ENCODE measurements at places on chromosomes 3 and 15. TPM values are rescaled to one million over a fixed set of nuclear protein-coding genes. Genes with fewer than 3 reads are reported as not detected.

DNA sequence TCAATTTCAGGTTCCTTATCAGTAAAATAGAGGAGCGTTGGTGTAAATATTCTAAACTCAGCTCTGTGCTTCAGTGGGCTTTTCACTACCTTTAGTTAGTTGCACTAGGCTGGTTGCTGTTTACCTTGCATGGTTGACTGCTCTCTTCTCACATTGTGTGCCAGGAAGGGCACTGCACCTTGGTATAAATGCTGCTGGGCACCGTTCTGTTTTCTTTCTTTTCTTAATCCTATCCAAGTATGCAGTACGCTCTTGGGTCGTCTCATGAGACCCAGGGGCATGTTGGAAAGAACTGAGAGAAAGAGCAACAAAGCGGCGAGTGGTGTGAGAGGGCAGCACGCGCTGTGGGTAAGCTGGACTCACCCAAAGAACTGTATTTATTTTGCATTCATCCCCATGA, 22.4 kb downstream of the KCNMB2 start:
- DNase-seq = no peak

GRCh38 chr3:115038817-115039216, 108.3 kb downstream of the ZBTB20 start:
- DNase-seq = no peak

DNA sequence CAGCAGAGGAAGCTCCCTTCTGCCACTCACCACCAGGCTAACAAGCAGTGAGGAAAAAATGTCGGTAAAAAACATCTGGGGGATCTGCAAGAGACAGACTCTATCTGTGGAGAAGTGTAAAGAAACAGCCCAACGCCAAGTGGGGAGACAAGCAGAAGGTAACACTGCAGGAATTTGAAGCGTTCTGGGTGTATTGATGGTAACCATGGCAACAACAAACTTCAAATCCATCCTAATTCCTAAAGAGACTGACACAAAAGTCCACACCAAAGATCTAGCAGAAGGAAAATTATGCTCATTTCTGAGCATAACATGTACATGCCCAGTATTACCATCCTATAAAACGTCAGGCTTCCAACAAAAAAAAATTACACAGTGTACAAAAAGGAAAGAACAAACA, 449.3 kb downstream of the GABRB3 start:
- DNase-seq = no peak

DNA sequence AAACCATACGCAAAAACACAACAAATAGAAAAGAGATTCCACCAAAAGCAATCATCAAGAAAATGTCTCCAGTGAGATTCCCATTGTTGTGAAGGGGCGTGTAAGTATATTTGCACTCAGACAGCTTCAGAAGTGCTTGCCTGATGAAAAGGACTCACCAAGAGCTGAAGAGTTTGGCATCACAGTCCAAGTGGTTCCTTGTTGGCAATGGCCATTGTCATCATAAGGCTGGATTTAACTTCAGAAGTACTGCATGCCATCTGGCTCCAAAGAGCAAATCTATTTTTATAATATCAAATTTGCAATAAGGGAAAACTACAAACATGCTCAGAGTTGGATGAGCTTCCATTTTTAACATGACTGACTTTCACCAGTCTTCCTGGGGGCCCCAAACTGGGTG, 505.3 kb upstream of the NR2F2 start:
- DNase-seq = no peak

GRCh38 chr3:60085649-60086048, 1035.8 kb upstream of the CFAP20DC start:
- DNase-seq = no peak

- no peak for DNase-seq
These were observed 338.5 kb downstream of the CADM2 start for GRCh38 chr3:85297291-85297690.

DNA sequence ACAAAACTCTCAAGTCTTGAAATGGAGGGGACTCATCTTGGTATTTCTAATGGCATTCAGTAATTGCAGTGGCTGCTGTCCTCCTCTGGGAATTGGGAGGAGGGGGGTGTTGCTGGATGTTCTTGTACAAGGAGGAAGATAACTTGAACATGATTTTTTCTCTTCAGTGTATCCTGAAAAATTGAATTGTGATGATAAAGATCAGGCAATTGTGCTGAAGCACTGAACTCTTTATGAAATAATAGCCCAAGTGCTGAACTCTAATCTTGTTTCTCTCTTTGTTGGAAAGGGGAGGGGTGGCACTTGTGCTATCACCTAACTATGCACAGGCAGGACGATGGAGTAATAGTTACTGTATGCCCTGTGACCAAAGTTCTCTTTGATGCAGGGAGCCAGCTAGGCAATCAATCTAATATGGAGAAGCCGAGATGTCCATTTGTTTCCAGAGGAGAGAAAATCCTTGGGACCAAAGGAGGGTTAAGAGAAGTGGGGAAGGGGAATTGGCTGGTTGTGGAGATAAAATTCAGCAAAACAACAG, 68.1 kb upstream of the ATP2C1 start:
- DNase-seq = no peak

DNA sequence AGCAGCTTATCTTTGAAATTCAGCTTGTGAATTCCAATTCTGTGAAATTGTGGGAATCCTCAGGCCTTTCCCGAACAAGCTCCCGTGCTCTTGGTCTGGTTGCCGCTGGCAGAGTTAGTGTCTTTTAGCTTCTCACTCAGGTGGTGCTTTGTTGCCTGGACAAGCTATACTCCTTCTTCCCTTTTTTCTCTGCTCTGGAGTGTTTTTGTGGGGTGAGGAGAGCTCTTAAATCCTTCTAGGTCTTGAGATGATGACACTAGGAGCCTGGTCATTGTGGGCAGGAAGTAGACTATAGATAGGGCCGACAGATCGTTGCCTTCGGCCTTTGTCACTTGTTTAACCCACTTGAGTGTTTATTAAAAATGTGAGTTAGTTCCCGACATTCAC, 93.8 kb downstream of the SLCO3A1 start:
- no peak for DNase-seq

- no peak for DNase-seq
These were observed 8.7 kb downstream of the NPAP1 start for GRCh38 chr15:24684313-24684712.

GRCh38 chr15:77112838-77113504, 42.1 kb upstream of the TSPAN3 start:
- no peak for DNase-seq

Gene KCNH8
- total RNA-seq = 0.54 TPM

Gene RAP2B
- total RNA-seq = 22.1 TPM

Gene LDHAL6B
- total RNA-seq = not detected

Gene GATA2
- total RNA-seq = 211 TPM

Gene CFAP92
- total RNA-seq = 7.5 TPM

Gene PLSCR2
- not detected for total RNA-seq

Gene HTR3E
- not detected for total RNA-seq

Gene P2RY1
- total RNA-seq = 7.8 TPM

Gene USP3
- 24.8 TPM for total RNA-seq

Gene RAB6B
- 0.27 TPM for total RNA-seq

Gene MAP6D1
- total RNA-seq = 1.3 TPM

Measured in hematopoietic multipotent progenitor cell (in vitro differentiated cells).